ENCODE measurements at places on chromosomes 3 and 15.

GRCh38 chr3:152104847-152105415, 163.8 kb upstream of the MBNL1 start:
- no peak for DNase-seq

GRCh38 chr3:94787734-94788270, 724.9 kb downstream of the NSUN3 start:
- DNase-seq = no peak

DNA sequence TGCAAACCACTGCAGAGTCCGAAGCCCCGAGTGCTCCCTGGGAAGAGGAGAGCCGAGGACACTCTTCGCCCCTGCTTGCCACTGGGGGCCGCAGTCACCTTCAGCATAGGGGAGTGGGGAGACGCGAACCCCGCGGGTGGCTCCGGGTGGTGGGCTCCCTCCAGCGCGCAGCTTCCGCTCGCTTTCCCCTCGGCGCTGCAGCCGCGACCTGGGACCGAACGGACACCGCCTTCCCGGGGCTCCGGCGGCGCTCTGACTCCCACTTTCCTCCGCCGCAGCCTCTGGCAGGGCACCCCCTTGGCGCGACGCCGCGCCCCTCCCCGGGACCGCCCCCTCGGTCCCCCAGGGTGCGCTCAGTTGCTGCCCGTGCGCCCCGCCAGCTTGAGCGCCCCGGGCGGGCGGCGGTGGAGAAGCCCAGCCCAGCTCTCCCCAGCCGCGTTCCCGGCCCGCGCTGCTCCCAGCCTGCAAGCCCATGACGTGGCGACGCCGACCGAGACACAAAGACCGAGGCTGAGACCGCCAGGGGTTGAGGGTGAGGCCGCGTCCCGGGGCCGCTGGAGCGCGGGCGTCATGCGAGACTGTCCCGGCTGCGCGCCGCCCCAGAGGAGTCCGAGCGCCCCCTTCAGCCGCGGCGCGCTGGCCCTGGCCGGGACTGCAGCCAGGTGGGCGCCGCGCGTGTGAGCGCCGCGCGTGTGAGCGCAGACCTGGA, at the start of gene MINAR1:
Gene MINAR1, plus strand, starts transcription at position 701 of the 709 bp plus-strand sequence. CDS start 23,812 bp downstream, outside the sequence.
- no peak for DNase-seq

DNA sequence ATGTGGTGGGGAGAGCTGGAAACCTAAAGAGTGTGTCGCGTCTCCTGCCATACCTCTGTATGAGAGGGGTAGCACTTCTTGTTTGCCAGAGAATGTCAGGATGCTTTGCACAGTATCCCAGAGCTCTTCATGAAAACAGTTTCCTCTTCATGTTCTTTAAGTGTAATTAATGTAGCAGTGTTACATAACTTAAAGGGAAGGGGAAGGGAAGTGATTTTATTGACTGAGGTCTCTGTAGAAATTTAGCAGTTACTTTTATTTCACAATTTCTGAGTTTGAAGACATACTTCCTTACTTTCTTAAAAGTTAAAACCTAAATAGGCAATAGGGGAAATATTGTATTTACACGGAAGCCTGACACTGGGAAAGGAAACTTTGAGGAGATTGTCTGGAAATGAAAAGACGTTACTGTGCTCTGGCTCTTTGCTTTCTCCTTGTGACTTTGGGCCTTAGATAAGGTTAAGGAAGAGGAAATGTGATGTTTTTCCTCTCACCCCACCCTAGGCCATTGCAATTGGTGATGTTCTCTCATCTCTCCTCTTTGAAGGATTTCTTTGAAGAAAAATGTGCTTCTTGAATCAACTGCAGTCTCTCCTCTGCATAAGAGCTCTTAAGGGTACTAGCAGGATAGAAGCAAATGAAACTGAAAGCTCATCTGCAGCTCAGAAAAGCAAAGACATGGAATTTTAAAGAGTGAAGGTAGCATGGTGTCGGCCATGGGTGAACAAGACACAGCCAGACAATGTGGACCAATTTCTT, 6.0 kb downstream of the NXPE3 start:
- DNase-seq = no peak

DNA sequence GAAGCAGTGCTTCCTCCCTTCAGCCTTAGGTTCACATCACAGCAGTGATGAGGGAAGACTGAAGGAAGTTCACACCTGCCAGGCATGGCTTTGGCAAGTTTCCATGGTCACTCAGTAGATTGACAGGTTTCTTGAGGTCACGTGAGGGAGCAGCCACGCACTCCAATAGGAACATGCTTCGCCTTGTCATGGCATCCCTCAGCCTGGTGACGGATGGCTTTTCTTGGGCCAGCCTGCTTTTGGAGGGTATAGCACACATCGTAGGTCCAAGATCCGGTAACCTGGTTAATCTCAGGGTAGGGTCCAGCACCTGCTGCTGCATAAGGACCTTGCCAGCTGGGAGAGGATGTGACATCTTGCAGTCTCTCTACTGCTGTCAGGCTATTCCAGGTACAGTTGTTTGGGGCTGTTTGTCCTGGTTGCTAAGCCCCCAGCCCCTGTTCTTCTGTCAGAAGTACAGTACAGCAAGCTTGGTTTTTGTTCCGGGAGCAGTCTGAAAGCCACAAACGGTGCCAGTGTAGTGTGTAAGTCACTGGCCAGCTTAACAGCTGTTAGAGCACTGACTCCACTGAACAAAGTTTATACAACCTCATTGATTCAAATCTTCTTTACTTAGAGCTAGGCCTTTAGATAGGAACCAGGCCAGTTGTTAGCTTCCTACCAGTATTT, 42.3 kb downstream of the PSMD6 start:
- DNase-seq = no peak

DNA sequence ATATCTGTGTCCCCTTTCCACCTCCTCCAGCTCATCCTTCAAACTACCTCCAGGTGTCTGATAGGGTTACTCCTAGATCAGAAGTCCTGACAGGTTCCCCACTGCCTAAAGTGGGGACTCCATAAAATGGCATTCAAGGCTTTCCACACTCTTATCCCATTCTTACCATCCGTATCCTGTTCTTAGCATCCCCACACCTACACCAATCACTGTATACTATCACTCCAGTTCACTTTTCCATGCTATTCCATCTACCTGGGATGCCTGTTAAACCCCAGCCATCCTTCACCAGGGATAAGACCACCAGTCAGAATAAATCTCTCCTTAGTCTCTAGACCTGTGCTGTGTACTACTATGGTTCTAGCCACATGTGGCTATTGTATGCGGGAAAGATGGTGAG, 19.1 kb downstream of the SSR3 start:
- DNase-seq = no peak

GRCh38 chr3:48881652-48882114, 17.0 kb downstream of the SLC25A20 start:
- no peak for DNase-seq

DNA sequence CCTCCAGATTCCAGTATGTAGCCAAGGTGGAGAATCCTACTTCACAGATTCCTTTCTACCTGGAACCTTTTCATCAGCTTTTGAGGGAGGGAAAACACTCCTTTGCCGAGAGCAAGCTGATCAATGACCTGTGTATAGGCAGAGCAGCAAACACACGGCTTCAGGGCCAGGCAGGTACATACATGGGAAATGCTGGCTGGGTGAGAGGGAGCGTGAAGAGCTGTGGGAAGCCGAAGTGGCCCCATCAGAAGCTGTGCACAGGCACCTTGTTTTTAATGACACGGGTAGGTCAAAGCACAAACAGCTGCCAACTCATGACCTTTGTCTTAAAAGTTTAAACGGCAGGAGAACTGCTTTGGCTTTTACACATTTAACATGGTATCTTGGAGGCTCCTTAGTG, 25.3 kb downstream of the STARD5 start:
- no peak for DNase-seq

DNA sequence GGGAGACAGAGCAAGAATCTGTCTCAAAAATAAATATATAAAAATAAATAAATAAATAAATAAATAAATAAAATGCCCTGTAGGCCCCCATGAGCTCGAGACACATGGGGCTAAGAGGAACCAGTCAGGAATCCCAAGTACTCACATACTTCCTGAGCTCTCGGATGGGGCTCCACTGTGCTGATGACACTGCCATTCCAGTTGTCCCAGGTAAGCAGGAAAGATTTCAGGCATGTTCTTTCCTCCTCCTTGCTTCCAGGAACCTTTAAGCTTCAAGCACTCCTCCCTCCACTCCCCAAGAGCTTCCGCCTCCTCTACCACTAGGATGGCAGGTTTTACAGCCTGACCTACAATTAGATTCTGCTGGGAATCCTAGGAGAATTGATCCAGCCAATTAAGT, 113.4 kb downstream of the SLC49A4 start:
- no peak for DNase-seq

DNA sequence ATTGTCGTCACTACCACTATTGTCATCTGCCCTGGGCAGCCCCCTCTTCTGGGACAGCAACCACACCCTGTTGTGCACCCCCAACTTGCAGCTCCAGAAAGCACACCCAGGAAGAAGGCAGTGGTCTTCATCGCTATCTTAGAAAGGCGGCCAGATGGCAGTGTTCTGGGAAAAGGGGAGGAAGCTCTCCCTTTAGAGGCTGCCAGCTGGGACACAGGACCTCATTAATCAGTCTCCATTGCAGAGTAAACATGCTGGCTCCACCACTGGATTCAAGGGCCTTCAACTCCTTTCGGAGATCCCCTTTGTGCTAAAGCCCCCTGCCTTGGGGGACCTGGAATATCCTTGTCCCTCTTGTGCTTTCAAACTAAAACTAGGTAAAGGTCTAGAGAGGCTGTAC, 199.3 kb upstream of the LINGO1 start:
- no peak for DNase-seq

DNA sequence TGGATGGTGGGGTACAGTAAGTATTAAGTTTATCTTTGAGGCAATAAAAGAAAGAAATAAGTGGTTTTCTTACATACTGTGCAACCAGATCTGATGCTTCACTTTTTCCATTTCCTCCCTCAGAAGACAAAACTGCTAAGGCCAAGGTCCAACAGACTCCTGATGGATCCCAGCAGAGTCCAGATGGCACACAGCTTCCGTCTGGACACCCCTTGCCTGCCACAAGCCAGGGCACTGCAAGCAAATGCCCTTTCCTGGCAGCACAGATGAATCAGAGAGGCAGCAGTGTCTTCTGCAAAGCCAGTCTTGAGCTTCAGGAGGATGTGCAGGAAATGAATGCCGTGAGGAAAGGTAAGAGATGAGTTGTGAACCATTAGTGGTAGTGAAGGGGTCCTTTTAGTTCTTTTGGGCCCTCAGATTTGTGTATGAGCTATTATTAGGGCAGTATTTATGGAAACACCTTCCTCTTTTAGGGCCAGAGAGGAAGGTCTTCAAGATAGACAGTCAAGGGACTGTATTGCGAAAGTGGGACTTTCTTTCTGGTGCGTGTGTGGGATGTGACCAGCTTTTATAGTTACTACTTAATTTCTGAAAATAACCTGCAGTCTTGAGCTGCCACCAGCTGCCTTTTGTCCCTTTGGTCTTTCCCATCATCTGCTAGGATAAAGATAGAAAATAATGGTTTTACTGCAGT, 4.6 kb downstream of the ALAS1 start:
- no peak for DNase-seq

GRCh38 chr3:187533797-187534196, 136.4 kb downstream of the SST start:
- no peak for DNase-seq

Data from hematopoietic multipotent progenitor cell treated with erythropoietin and hydrocortisone succinate and interleukin-3 and kit ligand, for 17 days (in vitro differentiated cells).